ENCODE measurements at places on chromosomes 16 and 17. TPM values are rescaled to one million over a fixed set of nuclear protein-coding genes. Genes with fewer than 3 reads are reported as not detected.

DNA sequence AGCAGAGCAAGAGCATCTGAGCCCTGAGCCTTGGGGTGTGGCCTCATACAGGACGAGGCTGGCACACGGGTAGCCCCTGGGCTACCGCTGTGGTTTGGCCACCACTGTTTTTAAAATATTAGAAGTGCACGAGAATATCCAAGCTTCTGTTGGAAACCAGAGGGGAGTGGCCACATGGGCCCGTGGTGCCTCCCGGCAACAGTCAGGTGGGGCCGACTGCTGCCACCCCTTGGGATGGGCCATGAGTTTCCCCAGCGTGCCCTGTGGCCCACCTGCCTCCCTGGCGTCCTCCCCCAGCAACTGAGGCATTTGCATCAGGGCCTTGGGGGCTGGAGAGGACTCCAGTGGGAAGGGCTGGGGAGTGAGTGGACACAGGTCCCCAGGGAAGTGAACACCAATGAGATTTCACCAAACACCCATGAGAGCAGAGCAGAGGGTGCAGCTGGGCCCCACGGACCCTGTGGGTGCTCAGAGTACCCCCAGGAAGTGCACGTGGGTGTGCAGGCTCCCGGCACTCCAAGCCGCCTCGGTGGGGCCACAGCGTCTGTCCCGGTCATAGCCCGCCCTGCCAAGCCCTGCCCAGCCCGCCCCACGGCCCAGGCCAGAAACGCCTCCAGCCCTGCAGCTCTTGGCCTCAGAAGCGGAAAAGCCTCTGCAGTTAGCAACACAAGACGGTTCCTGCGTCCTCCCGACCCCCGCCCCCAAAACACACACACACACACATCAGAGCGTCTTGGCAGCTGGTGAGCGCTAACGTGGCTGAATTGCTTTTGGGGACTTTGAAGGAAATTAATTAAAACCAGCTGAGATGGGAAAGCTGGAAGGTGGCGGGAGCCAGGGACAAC, 22.7 kb downstream of the ZNF469 start:
- DNase-seq, result no peak

DNA sequence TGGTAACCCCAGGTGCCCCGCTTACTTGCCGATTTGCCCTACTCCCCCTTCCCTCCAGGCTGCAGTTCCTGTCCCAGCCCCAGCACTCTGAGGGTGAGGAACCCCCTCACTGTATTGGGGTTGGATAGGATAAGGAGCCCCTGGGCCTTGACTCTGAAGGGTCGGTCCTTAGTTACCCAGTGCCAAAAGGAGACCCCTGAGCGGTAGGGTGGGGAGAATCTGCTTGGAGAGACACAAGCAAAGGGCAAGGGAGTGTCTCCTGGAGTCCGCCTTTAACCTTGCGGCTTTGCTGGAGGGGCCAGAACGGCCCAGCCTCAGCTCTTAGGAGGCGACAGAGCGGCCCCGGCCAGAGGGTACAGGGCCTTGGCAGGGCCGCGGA, 13.0 kb downstream of the CARD14 start:
- no peak for DNase-seq

AANAT gene
- total RNA-seq, result not detected

DNA sequence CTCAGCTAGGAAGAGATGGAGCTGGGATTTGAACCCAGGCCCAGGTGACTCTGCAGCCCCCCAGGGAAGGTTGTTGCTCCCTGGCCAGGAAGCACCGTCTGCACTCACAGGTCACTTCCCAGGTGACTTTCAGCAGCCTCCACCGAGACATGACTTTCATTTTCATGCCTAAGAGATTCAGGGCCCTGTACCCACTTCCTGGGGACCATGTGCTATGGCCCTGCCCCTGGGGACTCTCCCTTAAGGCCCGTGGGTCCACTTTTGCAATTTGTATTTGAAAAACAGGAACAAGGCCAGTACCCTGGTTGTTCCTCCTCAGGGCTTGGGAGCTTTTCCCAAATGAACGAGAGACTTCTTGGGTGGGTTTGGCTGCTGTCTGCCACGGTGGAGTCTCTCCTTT, 191.0 kb downstream of the IRF8 start:
- no peak for DNase-seq

ACBD4 gene
- 17.4 TPM for total RNA-seq
